ENCODE measurements at places on chromosomes 5 and 9. TPM values are rescaled to one million over a fixed set of nuclear protein-coding genes. Genes with fewer than 3 reads are reported as not detected.

DNA sequence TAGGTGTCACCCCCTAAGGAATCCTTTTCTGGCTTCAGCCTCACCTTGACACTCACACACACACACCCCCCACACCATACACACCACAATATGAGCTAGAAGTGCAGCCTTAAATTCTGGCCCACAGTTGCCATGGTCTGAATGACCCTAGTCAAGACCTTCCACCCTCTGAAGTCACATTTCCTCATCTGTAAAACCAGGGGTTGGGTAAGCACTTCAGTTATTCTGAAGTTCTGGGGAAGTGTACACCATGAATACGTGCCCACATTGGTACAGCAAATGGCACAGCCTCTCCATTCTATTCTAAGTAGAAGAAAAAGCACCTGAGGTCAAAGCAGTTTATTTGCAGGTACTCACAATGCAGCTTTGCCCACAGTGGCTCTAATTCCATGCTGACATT lies 372.8 kb upstream of the KLF4 start:
- DNase-seq = no peak

DNA sequence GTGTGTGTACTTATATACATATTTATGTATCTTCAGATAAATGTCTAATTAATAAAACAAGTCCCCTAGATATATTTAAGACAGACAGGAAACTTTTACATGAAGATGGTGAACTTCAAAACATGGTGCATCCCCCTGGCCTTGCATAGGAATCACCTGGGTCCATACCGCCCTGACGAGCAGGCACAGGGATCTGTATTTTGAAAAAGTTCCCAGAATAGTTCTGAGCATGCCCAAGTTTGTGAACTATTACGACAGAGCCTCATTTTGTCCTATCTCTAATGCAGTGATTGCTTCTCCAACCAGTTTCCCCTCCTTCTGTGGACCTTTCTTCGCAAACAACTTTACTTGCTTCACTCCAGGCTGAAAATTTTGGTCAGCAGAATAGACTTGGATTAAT lies 98.1 kb downstream of the APBA1 start:
- no peak for DNase-seq

The SCGB3A2 gene
- not detected for total RNA-seq

The PCDHGA7 gene
- 2.8 TPM for total RNA-seq

The IL13 gene
- total RNA-seq = not detected

Data from spleen (tissue), 13 donors.